Right lobe of liver (tissue), 6 donors: ENCODE measurements at places on chromosomes 13 and 19. TPM values are rescaled to one million over a fixed set of nuclear protein-coding genes. Genes with fewer than 3 reads are reported as not detected.
A peak's percentile ranks its signal among the peaks of the same experiment; 100 is the strongest.

DNA sequence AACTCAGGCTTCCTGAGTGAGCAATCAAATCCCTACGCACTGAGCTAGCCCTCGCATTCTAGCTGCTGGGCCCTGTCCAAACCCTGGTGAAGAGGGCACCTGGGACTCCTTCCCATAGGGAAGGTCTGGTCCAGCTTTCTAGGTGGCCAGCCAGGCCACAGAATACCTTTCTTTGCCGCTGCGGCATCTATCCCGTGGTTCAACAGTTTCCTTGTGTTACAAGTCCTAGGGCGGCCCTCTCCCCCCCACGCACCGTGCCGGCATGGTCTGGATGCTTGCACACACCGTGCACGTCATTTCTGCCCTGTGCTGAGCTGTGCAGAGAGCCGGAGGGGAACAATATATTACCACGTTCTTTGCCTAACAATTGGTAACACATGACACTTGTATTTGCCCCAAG, 164.6 kb upstream of the TSHZ3 start:
- no peaks in the 10 kb centered on the region for H3K36me3 ChIP-seq
- H3K27ac ChIP-seq, result no peak overlapping the region
- H3K4me1 ChIP-seq, result no peaks in the 10 kb centered on the region
- DNase-seq, result no peak

DNA sequence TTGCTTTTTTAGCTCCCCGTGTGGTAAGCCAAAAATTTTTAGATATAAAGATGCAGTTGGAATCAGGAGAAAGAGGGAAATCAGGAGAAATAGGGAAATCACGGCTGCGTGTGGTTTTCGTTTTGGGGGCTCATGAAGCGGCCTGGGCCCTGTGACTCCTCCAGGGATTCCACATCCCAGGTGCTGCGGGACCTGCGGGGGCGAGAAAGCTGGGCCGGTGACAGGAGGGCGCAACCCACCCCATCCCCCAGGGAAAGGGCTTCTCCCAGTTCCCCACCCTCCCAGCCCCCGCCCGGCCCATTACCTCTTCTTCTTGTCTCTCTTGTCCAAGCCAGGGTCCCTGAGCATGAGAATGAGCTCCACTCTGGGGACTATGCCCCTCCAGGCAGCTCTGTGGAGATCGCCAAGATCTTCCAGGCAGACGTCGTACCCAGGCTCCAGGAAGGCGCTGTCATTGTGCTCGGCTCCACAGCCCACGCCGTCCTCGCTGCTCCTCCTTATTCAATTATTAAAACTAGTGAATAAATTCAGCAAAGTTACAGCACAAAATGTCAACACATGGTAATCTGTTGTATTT, 111.0 kb downstream of the MRPL57 start:
- no peak overlapping the region for H3K27ac ChIP-seq
- H3K4me1 ChIP-seq, result no peaks in the 10 kb centered on the region
- H3K27me3 ChIP-seq, result no peaks in the 10 kb centered on the region
- no peak overlapping the region for H3K4me3 ChIP-seq
- H3K36me3 ChIP-seq, result no peaks in the 10 kb centered on the region
- DNase-seq, result no peak

- H3K27me3 ChIP-seq, result no peaks in the 10 kb centered on the region
- H3K4me3 ChIP-seq, result peak overlapping the region; percentile 95
- H3K4me1 ChIP-seq, result no peaks in the 10 kb centered on the region
- no peaks in the 10 kb centered on the region for H3K36me3 ChIP-seq
Measured at GRCh38 chr19:4064496-4065260, 2.0 kb downstream of the ZBTB7A start.

- no peaks in the 10 kb centered on the region for H3K27me3 ChIP-seq
- H3K4me1 ChIP-seq, result no peaks in the 10 kb centered on the region
- H3K36me3 ChIP-seq, result no peaks in the 10 kb centered on the region
- no peak overlapping the region for H3K4me3 ChIP-seq
Measured at GRCh38 chr13:74266309-74266708, 132.1 kb upstream of the KLF12 start.

The ZNF567 gene
- 2.4 TPM for total RNA-seq

GRCh38 chr19:19304186-19304965, 15.9 kb downstream of the SUGP1 start:
- H3K4me1 ChIP-seq, result no peaks in the 10 kb centered on the region
- no peaks in the 10 kb centered on the region for H3K36me3 ChIP-seq
- H3K4me3 ChIP-seq, result no peak overlapping the region
- H3K27ac ChIP-seq, result no peak overlapping the region
- no peaks in the 10 kb centered on the region for H3K27me3 ChIP-seq

The PALM3 gene
- total RNA-seq, result 17.8 TPM

DNA sequence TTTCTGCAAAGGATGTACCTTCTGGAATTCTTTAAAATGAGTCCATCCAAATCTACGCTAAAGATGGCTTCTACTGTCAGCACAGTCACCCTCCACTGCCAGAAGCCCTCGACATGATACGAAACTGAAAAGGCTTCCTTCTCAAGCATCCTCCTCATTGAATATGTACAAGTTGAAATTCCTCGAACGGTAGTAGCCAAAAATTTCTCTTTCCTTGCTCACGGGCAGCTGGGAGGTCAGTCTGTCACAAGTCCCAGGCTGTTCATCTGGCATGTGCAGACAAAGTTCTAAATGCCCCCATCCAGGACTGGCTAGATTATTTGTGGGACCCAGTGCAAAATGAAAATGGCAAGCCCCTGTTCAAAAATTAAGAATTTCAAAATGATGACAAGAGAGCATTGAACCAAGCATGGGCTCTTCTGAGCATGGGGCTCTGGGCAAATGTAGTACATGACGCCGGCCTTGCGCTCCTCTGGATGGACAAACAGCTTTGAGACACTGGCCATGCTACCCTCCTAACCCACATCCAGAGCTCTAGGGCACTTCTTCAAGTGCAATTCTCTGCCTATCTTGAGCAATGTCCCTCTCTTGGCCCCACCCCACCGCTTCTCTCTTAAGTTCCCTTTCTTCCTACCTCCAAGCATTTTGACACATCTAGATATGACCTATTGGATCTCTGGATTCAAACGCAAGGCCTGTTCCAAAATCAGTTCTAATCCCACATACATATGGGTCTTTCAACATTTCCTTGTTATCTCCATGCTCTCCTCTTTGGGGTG, 78.9 kb upstream of the FLT1 start:
- no peak overlapping the region for H3K27ac ChIP-seq
- no peak for DNase-seq
- no peaks in the 10 kb centered on the region for H3K36me3 ChIP-seq
- no peak overlapping the region for H3K4me3 ChIP-seq
- H3K27me3 ChIP-seq, result no peaks in the 10 kb centered on the region
- H3K4me1 ChIP-seq, result no peaks in the 10 kb centered on the region

The TEX29 gene
- total RNA-seq, result 0.42 TPM

The SHISA7 gene
- total RNA-seq, result not detected

DNA sequence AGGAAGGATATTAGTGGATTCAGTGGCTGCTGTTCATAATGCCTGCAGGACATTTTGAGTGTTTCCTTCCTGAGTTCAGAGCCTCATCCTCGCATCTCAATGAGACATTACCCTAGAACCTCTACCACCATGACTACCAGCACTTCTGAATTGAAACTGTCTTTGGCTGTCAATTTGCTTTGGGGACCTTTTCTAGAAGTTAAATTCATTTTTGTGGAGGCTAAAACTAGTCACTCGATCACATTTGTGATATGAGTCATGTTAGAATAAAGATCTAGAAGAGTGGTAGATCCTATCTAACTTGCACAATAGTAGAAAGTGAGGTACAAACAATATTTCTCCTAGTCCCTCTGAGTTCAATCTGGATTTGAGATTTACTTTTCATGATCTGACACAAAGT, 124.9 kb downstream of the KCNRG start:
- no peak overlapping the region for H3K27ac ChIP-seq
- no peak for DNase-seq
- H3K4me1 ChIP-seq, result no peaks in the 10 kb centered on the region
- H3K27me3 ChIP-seq, result no peaks in the 10 kb centered on the region
- no peak overlapping the region for H3K4me3 ChIP-seq
- no peaks in the 10 kb centered on the region for H3K36me3 ChIP-seq
